ENCODE measurements at places on chromosomes 11 and 22.

- DNase-seq: no peak
Measured at GRCh38 chr11:72988821-72989220, 153.3 kb downstream of the FCHSD2 start.

DNA sequence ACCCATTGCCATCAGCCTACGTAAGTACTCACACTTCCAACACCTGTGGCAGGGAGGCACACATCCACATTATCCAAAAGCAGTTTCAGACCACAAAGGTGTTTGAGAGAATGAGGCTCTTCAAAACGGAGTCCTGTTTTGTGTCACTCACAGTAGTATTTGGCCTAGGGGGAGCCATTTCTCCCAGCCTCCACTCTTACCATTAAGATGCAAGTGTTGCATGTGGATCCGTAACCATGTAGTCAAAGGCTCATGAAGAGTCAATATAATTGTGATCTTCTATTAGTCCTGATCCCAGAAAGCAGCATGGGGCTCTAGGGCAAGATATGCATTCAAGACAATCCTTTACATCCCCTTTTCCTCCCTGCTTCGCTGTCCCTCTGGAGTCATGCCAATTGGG lies 41.5 kb downstream of the IL10RA start:
- DNase-seq: no peak

DNA sequence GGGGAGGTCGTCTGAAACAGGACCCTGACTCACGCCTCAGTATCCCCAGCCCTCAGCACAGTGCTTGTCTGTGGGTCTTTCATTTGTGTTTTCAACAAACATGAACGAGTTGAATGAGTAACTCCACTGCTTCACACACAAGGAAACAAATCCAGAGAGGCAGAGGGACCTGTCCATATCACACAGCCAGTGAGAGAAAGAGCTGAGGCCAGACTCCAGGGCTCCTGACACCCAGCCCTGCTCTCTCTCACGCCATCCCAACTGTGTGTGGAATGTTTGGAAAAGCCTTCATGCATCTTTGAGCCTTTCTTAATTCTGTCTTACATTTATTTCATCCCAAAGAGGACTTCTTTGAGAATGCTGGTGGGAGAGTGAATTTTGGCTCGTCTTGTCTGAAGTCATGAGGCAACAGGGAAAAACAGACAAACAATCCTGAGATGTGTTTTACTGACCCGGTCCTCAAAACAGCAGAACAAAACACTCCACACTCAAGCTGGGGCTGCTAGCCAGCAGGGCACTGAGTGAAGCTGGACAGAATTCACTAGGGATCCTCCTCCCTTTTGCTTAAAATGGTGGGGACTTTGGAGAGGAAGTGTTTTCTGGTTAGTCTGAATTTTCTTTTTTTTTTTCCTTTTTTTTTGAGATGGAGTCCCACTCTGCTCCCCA lies 19.7 kb upstream of the ALG8 start:
- no peak for DNase-seq

- DNase-seq: no peak
Measured at GRCh38 chr11:44270403-44271273, 39.3 kb downstream of the ALX4 start.

DNA sequence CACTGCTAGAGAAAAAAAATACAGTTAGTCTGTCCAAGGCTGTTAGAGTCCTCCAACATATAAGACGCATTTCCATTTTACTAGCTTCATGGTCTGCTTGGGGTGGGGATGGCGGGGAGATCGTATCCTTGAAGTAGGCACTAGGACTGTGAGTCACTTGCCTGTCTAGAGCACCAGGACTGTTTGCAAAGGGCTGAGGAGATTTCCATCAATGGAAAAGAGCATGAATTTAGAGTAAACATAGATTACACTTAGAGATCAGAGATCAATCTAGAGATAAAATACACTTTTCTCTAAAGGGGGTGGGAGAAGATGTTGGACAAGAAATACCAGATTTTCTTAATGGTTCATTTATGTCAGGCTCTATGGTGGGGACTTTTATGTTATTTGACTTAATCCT lies 1.7 kb upstream of the MS4A7 start:
- no peak for DNase-seq

Measured in RPMI7951 (cell line).